Right ventricle myocardium superior (tissue), 1 donor: ENCODE measurements at places on chromosomes 6 and 20. TPM values are rescaled to one million over a fixed set of nuclear protein-coding genes. Genes with fewer than 3 reads are reported as not detected.

Gene PRICKLE4
- total RNA-seq: 4.0 TPM

Gene PI3
- total RNA-seq: not detected

Gene HLA-C
- 156 TPM for total RNA-seq

Gene TAPBP
- total RNA-seq: 78.2 TPM

Gene CPXM1
- 1.0 TPM for total RNA-seq

Gene GMPR
- total RNA-seq: 121 TPM

Gene BRD2
- 62.6 TPM for total RNA-seq
